Pancreas (tissue), 10 donors: ENCODE measurements at places on chromosomes 4 and X. TPM values are rescaled to one million over a fixed set of nuclear protein-coding genes. Genes with fewer than 3 reads are reported as not detected.

Gene PAGE2B
- not detected for total RNA-seq

Gene UGT8
- total RNA-seq: 5.4 TPM

Gene GPC3
- 8.5 TPM for total RNA-seq

Gene AVPR2
- 0.12 TPM for total RNA-seq

Gene COL25A1
- total RNA-seq: 0.25 TPM

Gene PCYT1B
- 2.9 TPM for total RNA-seq

Gene VCX2
- total RNA-seq: not detected

Gene JAKMIP1
- total RNA-seq: 0.42 TPM

Gene QRFPR
- total RNA-seq: not detected

Gene TKTL1
- total RNA-seq: not detected

Gene PCDH18
- 1.1 TPM for total RNA-seq

- DNase-seq: no peak
Measured at GRCh38 chr4:6694177-6694901, 661 bp downstream of the S100P start.

GRCh38 chrX:47611926-47612325 lies 7.7 kb downstream of the SYN1 start:
- DNase-seq: no peak

DNA sequence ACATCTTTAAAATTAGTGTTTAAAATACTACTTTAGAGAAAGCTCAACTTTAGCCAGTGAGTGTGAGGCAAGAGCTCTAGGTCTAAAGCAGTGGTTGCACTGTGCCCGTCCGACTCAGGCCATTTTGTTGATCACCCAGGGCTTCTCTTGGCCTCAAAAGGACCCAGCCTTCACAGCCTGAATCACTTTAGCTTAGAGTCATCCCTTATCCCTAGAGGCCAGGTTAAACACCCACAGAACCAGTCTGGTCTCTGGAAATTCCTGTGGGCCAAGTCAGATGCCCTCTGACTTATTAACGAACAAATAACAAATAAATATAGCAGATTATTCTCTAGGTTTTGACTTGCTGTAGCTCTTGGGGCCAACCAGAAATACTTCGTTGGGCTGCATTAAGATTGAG lies 102.3 kb downstream of the WWC2 start:
- DNase-seq: no peak

GRCh38 chr4:2394528-2394927 lies 23.9 kb downstream of the ZFYVE28 start:
- DNase-seq: no peak

- DNase-seq: no peak
Measured at GRCh38 chrX:153537080-153537479, 19.6 kb downstream of the ATP2B3 start.

DNA sequence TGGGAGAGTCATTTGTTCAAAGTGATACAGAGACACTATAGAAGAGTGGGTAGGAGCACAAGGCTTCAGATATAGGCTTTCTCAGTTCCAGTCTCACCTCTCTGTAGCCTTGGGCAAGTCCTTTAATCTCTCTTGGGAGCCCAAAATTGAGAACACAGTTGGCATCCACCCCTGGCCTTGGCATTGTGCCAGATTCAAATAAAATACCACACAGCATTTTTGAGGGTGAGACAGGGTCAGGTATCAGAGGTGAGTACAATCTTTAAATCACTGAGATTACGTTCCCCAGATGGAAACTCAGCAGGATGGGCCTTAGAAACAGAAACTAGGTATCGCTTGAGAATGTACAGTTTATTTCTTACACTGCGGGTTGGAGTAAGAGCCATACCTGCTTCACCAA lies 25.2 kb upstream of the SMIM10L2A start:
- no peak for DNase-seq

DNA sequence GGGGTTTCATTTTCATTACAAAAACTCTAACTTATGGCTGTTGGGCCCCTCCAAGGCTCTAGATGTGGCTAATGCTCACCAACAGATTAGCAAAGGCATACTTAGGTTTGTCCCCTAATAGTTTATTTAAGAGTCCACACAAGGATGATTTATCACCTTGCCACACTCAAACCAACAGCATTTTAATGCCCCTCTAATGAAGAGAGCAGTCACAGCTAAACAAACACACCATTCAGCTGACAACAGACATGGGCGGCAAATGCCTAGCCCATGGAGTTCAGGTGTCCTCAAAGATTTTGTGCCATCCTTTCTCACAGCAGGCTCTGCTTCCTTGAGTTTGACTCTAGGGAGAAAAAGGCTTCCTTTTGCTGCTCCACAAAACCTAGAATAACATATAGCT lies 61.8 kb upstream of the CITED1 start:
- DNase-seq: no peak

DNA sequence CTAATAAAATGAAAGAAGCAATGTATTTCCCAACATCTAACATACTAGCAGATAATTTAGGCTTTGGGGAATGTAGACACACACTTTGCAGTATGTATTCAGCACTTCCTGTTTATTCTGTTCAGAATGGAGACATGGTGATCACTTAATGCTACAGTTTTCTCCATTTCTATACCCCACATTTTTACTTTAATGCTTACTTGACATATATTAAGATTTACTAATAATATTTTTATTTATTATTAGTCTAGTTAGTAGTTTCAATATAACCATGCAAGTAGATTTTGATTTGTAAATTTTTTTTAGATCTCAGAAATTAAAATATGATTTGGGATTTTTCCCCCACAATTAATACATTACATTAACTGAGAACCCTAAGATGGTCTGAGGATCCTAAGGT lies 98.4 kb downstream of the PRSS12 start:
- no peak for DNase-seq

GRCh38 chr4:101528526-101528925 lies 181.2 kb upstream of the PPP3CA start:
- DNase-seq: no peak

DNA sequence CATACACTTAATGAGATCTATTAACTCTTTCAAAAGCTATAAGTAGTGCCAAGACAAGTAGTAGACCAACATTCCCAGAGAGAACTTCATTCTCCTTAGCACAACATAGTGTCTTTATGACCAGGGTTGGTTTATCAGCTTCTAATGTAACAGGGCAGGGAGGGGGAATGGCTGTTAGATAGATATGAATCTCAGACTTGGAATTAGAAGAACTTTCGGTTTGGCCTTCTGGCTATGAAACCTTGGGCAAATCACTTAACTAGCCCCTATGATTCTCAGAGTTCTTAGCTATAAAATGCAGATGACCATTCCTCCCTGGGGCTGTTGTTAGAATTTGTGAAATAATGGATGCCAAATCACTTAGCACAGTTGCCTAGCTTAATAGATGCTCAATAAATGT lies 132.2 kb downstream of the SLC10A7 start:
- DNase-seq: no peak

- DNase-seq: no peak
Measured at GRCh38 chrX:148806145-148806870, 305.9 kb downstream of the AFF2 start.

DNA sequence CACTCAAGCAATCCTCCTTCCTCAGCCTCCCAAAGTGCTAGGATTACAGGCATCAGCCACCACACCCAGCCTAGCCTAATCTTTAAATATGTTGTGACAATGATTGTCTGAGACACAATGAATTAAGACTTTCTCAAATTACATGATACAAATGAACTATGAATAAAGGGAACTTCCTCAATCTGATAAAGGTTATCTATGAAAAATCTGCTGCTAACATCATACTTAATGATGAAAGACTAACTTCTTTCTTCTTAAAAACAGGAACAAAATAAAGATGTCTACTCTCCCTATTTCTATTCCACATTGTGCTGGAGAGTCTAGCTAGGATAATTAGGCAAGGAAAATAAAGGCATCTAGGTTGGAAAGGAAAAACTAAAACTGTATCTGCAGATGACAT lies 60.0 kb downstream of the PDHA1 start:
- no peak for DNase-seq

- no peak for DNase-seq
Measured at GRCh38 chr4:74822603-74823002, 28.3 kb upstream of the BTC start.

DNA sequence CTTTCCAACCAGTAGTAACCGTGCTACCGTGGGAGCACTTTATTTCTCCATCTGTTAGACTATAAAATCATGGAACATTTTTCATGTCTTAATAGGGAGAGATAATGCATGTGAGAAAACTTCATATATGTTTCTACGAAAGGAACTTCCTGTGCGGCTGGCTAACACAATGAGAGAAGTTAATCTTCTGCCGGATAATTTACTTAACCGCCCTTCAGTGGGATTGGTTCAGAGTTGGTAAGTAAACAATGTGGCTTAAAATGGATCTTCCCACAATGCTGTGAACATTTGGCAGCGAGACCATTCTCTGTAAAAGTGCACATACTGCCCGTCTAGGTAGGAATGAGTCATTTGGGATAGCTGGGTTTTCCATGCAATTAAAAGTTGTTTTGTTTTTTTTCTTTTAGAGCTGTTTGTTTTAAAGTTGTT lies 29.6 kb downstream of the PDK3 start:
- DNase-seq: no peak

- DNase-seq: no peak
Measured at GRCh38 chrX:17082831-17083230, 136.4 kb downstream of the REPS2 start.

- no peak for DNase-seq
Measured at GRCh38 chr4:55214172-55214571, 88.8 kb upstream of the KDR start.

- DNase-seq: no peak
Measured at GRCh38 chrX:95218976-95219375, 1465.7 kb upstream of the DIAPH2 start.

- DNase-seq: no peak
Measured at GRCh38 chr4:169996379-169997240, 29.6 kb downstream of the MFAP3L start.

DNA sequence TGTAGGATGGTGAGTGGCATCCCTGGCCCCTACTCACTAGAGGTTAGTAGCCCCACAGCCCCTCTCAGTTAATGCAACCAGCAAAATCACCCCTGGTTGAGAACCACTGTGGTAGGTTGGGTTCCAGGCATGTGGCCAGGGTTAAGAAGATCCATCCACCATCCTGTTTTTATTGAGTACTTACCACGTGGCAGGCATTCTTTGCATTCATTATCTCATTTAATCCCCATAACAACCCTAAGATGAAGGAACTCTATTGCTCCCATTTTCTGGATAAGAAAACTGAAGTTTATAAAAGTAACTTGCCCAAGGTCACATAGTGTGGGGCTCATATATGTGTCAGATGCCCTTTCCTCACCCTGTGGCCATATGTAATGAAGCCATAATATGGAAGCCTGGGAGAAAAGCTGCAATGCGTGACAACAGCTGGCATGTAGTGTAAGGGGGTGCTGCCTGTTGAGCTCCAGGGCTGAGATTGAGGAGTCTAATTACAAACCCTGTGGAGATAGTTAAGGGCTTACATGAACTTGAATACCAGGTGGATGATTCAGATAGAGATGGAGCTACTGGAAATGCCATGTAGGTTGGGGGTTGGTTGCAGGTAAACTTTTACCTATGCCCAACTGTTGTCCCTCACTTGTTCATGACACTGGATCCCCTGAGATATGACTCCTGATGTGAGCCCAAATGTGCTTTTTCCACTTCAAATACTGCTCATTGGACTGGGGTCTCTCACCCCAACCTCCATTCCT lies 100.2 kb upstream of the PGRMC2 start:
- DNase-seq: no peak

- no peak for DNase-seq
Measured at GRCh38 chr4:46388857-46389256, 1.1 kb downstream of the GABRA2 start.

GRCh38 chrX:17072301-17072700 lies 125.8 kb downstream of the REPS2 start:
- no peak for DNase-seq

GRCh38 chr4:138494931-138495330 lies 252.8 kb upstream of the SLC7A11 start:
- DNase-seq: no peak

- no peak for DNase-seq
Measured at GRCh38 chrX:153388722-153389459, 12.3 kb downstream of the PNMA6E start.

DNA sequence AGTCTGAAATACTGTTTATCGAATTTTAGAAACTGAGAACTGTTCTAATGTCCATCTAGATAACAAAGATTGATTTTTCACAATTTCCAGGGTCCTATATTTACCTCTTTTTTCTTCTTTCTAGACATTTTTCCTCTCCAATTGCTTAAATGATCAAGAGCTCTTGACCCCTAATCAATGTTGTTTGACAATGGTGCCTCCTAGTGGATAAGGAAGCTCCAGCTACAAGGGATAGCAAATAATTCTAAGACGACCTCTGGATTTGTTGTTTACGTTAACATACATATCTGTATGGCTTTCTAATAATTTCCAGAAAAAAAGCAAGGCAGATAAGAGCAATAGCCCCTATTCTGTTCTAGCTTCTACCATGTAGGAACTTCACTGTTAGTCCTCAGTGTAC lies 35.8 kb downstream of the GPR82 start:
- DNase-seq: no peak

GRCh38 chrX:71453056-71453455 lies 79.8 kb upstream of the OGT start:
- DNase-seq: no peak

GRCh38 chrX:22739276-22739675 lies 260.5 kb upstream of the DDX53 start:
- no peak for DNase-seq

GRCh38 chr4:57410331-57411052 lies 300.3 kb upstream of the IGFBP7 start:
- no peak for DNase-seq

DNA sequence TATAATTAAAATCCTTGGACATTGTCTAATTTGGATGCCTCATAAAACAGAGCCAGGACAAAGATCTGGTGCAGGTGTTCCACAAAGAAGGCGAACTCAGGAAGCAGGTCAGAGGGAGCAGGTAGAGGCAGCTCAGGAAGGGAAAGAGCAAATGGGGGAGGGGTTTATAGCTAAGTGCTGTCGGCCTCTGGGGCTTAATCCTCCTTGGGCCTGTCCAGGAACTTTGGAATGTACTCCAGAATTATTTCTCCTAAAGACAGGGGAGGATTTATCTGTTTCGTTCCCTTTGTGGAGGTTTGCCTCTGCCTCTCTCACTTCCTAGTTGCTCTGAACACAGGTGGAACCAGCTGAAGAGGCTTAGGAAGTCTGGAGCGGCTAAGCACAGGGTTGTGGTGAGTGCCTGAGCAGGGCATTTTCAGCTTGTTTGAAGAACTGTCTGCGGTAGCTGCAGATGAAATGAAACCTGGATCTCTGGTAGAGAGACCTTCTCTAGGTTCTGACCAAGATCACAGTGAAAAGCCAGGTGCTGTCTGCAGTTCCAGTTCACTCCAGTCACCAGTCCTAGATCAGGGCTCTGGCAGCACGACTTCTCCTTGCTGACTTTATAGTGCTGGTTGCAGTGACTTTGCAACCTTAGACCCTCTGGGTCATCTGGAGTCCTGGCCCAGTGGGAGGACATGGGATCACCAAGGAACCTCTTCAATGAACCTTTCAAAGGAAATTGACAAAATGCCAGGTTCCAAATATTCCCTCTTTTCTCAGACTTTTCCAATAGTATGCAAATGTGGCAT lies 519.2 kb downstream of the PCDH10 start:
- DNase-seq: no peak

DNA sequence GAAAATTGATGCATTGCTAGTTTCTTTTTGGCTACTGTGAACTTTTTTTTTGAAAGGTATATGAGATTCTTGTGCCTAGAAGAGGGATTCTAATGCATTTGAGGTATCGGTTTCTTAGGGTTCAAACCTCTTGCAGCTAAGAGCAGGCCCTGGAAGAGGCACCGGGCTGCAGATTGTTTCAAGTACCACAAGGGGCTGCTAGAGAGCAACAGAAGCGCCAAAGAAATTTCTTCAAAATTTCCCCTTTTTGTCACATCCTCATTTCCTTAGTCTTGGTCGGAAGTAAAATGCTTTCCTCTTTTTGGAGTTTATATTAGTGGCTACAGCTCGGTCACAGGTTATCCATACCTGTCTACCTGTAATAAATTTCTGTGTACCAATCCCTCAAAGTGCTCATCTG lies 89.8 kb downstream of the PDGFRA start:
- no peak for DNase-seq
